ENCODE measurements at places on chromosomes 5 and 9.

- no peak for DNase-seq
Observed at GRCh38 chr5:172351240-172351778, 67.7 kb upstream of the UBTD2 start.

GRCh38 chr9:126614455-126615244, 922 bp downstream of the LMX1B start:
- no peak for DNase-seq

GRCh38 chr5:34037726-34038125, 5.3 kb downstream of the C1QTNF3 start:
- no peak for DNase-seq

GRCh38 chr5:176619569-176620332, 9.8 kb upstream of the GPRIN1 start:
- no peak for DNase-seq

DNA sequence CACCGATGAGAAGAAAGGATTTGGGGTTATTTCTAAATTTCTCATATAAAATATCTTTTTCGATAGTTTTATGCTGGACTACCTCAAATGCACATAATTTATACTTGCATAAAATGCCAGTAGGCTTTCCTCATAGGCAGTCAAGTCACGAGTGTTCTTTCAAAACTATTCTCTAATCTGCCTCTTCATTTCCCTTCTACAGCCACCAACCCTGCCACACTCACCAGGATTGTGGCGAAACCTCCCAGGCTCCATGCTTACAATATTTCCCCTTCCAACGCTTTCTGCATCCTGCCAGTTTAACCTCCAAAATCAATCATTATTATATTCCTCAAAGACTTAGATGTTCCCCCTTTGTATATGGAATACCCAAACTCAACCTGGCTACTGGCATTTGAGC, 65.4 kb downstream of the FRMD3 start:
- no peak for DNase-seq

GRCh38 chr5:40223884-40224402, 455.8 kb upstream of the PTGER4 start:
- DNase-seq: peak; percentile 32

DNA sequence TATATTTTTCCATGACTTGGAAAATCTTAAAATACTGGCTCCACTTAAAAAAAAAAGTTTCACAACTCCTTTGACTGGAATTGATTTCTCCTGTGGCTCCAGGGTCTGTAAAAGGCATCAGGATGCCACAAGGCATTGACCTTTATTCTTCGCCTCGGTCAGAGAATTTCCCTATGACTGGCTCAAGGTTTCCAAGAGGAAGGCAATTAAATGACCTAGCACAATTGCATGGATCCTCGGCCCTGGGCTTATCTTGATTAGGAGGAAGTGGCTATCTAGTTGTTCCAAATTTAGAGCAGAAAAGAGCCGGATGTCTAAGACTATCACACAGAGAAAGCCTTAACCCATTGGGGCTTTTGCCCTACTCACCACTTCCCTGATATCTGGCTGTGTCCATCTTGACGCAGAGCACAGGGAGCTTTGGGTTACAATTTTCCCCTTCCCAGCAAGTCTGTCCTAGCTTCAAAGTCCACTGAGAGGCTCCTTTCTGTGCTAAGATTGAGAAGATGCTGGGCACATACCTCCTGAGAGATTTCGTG, 56.9 kb upstream of the COL15A1 start:
- DNase-seq: peak; percentile 53

DNA sequence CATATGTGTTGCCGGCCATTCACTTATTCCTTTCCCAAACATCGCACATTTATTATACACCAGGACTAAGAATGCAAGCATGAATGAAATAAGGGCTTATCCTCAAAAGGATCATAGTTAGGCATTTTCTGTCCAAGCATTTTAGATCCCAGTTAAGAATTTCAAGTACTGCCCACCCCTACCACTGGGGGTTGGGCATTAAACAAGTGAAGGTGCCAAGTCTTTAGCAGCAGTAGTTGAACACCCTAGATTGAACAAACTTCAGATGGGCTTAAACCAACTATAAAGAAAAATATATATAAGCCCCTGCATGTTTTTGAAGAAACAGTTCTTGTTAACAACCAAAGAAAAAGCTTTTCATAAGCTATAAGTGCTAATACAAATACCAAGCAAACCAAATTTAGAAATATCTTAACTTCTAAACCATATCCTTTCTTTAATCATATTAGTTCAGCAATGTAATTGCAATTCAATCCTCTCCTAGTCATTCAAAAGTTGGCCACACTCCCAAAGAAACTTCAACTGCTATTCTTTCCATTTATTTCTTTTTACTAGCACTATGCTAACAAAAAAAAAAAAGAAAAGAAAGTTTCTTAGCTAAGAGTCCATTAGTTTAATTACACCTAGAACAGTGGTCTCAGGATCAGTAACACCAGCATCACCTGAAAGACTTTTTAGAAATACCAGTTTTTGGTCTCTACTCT, 149.8 kb downstream of the MLLT3 start:
- no peak for DNase-seq

- no peak for DNase-seq
Observed at GRCh38 chr9:86672301-86672700, 275.0 kb downstream of the GAS1 start.

GRCh38 chr9:81076131-81076530, 613.2 kb downstream of the TLE1 start:
- DNase-seq: no peak

GRCh38 chr5:165616490-165617405, 2111.3 kb downstream of the MAT2B start:
- peak; percentile 16 for DNase-seq

DNA sequence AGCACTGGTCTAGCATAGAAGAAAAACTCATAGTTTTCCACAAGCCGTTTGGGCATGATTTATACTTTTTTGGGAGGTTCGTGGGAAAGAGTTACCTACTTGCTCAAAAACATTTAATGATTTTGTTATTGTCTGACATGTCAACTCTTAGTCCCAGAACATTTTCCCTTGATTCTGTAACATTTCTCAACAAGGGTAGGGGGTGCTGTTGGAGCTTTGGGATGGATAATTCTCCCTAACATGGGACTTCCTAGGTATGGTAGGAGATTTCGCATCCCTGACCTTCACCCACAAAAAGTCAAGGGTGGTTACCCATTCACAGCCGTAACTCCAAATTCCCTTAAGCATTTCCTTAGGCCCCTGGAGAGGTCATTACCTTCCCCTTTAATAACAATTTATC, 378.0 kb downstream of the YTHDC2 start:
- DNase-seq: no peak

- no peak for DNase-seq
Observed at GRCh38 chr9:81242866-81243265, 446.5 kb downstream of the TLE1 start.

- no peak for DNase-seq
Observed at GRCh38 chr5:6759401-6759800, 46.2 kb downstream of the TENT4A start.

DNA sequence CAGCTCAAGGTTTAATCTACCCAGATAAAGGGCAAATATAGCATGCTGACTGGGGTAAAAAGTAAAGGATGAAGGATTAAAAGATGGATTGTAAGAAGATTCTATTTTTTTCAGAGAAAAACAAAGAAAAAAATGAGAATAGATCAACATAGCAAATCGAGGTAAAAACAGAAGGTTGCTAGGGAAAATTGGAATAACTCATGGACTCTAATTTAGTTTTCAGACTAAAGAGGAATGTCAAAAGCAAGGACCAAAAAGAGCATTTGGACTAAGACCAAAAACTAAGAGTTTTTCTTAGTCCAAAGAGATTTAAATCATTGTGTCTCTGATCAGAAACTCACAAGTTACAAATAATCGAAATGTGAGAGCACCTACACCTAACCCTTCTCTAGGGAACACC, 250.7 kb upstream of the PTPRD start:
- no peak for DNase-seq

GRCh38 chr9:129141066-129142041, 30.1 kb downstream of the PTPA start:
- DNase-seq: peak; percentile 75

DNA sequence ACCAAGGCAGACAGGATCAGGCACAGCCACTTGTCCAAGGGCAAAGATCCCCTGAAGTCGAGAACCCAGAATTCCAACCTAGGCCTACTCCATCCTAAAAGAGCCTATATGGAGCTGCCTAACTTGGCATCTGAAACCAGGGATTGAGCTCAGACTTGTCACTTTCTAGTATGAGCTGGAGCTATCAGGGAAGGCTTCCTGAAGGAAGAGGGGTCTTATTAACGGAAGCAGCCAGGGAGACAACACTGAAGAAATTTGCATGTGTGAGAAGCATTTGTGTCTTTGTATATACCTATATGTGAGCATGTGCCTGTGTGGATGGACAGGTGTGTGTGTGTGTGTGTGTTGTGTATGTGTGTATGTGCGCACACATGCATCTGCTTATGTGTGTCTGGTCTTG, 4.7 kb upstream of the AQP7 start:
- no peak for DNase-seq

- DNase-seq: no peak
Observed at GRCh38 chr9:125611121-125611765, 95.8 kb downstream of the MAPKAP1 start.

GRCh38 chr9:73173557-73174329, 22.1 kb downstream of the ANXA1 start:
- DNase-seq: peak; percentile 19

- no peak for DNase-seq
Observed at GRCh38 chr5:78696637-78697036, 48.1 kb upstream of the LHFPL2 start.

DNA sequence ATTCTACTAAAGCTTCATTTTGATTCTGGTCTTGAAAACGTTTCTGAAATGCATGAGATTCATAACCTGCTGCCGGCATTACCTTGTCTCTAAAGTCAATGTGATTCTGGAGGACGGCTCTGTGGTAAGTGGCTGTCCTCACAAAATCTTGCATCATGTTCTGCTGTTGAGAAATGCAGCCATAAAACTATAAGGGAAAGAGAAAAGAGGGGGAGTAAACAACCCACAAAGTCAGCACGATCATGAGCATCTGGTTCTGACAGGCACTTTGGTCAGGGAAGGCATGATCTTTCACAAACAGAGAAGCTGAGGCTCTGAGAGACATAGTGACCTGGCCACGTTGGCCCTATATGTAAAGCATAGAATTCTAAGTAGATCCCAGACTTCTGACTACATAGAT, 168.9 kb upstream of the PUM3 start:
- DNase-seq: no peak

GRCh38 chr5:31825518-31826068, 186.7 kb downstream of the PDZD2 start:
- DNase-seq: peak; percentile 85

DNA sequence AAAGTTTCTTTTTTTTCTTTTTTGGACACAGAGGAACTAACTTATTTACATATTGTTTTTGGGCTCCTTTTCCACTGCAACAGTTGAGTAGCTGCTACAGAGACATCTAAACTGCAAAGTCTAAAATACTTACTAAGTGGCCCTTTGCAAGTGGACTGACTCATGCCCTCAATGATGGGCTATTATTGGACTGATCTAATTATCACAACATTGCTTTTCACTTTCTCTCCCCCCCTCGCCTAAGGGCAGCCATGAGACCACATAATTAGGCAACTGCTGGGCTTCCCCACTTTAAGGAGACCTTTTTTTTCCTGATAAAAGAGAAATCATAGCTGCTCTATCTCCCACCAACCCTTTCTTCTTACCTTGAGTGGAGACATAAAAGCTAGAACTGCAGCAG, 47.0 kb downstream of the PLK2 start:
- no peak for DNase-seq

DNA sequence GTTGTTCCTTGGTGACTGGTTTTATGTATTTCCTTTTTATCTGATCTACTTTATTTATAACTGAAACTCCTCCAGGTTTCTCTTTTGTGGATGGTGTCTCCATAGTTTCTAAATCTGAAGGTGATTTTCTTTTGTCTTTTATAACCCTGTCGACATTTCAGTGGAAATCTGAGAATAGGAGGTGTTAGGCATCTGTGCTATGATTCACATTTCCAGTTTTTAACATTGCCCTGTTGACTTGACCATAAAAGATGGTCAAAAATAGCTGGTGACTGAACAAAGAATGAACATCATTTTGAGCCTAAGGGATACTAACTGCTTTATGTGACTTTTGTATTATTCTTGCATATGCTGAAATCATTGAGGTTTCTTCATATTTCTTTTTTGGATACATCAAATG, 190.5 kb downstream of the PCSK1 start:
- no peak for DNase-seq

GRCh38 chr5:113531481-113532159, 18.1 kb downstream of the YTHDC2 start:
- DNase-seq: no peak

DNA sequence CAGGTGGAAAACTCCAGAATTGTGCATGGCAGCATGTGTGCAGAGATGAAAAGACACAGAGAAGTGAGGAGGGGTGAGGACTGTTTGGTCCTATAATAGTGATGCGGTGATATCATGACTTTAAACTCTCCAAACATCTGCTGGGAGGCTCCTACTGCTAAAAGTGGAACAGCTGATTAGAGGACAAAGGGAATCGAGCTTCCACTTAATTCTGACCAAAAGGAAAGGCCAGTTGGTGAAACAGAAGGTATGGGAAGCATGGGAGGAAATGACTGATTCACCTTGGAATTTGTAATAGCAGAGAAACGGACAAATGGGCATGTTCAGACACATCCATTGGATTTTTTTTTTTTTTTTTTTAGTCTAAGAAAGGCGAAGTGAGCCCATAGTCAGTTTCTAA, 67.5 kb upstream of the MAMDC2 start:
- no peak for DNase-seq

DNA sequence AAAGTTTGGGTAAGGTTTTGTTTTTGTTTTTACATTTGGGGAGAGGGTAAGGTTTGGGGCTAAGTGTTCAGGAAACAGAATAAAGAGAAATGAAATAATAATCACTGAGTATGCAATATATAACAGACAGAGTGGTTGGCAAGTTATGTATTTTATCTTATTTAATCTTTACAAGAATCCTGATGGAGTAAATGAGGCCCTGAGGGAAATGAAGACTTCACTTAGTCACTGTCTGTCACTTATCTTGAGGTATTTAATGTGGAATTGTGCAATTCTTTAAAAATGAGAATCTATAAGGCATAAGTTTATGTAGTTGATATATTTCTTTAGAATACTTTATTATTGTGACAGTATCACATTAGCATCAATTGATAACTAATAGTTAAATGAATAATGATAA, 48.1 kb downstream of the TEK start:
- no peak for DNase-seq

GRCh38 chr5:53241572-53241971, 132.0 kb upstream of the MOCS2 start:
- DNase-seq: no peak

- DNase-seq: no peak
Observed at GRCh38 chr5:115387816-115388215, 91.4 kb upstream of the CCDC112 start.

DNA sequence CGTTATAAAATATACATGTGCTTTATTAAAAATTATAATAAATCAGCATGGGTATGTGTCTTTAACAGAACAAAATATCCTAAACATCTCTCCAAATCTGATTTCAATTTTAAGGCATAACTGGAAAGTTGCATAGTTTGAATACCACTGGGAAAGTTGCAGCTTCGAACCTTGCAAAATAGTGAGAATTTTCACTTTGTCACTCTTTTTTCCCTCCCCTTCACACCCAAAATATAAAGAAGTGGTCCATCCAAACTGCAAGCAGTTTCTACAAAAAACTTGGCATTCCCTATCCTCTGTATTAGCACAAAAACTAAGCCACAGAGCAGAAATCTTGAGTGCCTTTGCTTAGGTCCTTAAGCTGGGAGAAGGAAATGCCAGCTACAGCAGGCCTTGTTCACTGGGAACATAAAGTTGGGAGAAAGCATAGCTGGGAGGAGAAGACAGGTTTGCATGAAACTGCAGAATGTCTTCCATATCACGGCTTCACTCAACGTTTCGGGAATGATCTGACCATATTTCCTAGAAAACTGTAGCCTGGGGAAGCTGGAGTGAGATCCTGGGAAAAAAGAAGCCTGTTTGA, 400.3 kb downstream of the EBF1 start:
- DNase-seq: no peak
